ENCODE measurements at places on chromosomes 12 and 14.

DNA sequence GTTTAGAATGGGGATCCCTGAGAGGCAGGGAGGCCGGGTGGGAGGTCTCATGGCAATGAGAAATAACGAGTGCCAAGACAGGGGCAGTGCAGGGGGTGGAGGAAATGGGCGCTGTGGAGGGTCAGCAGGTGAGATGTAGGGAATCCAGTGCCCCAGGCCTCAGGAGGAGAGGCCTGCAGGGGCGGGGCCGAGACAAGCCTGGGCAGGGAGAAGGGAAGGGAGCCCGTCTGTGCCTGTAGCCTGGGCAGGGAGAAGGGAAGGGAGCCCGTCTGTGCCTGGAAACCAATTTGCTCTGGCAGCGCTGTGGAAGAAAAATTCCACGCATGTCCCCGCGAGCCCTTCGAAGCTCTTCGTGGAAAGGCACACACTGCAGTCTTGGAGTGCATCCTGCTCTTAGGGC lies 10.6 kb upstream of the NCOR2 start:
- no peak for DNase-seq

GRCh38 chr12:93252221-93252620 lies 125.5 kb upstream of the NUDT4 start:
- no peak for DNase-seq

GRCh38 chr12:113231235-113232088 lies 10.2 kb downstream of the TPCN1 start:
- no peak for DNase-seq

DNA sequence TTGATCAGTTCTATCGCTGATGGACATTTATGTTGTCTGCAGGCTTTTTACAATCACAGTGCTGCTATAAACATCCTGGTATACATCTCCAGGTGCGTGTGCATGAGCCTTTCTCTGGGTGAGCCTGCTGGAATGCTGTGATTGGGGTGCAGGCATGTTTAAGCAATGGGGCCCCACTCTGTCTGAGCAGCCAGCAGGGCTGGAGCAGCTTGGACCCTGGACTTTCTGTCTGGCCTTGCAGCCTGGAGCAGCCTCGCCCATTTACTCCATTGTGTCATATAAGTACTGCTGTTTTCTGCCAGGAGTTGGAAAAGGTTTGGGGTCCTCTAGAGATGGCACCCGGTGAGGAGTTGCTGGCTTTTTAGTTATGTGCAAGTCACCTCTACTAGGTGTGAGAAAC lies 199.0 kb downstream of the KIF26A start:
- no peak for DNase-seq

DNA sequence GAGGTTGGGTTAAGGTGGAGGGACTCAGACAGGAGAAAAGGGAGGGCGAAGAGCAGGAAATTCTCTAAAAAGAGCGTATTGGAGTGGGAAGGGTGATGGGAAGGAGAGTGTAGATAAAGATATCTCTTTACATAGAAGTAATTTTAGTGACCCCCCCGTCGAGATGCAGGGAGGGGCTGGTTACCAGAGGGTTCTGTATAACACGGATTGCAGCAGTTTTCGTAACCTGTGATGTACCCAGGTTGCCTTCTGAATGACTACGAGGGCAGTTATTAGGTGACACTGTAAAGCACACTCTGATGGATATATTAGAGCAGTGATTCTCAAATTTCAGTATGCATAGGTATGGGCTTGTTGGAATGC lies 443 bp downstream of the DNAL1 start:
- no peak for DNase-seq

GRCh38 chr12:121188227-121188626 lies 21.7 kb upstream of the P2RX4 start:
- no peak for DNase-seq

DNA sequence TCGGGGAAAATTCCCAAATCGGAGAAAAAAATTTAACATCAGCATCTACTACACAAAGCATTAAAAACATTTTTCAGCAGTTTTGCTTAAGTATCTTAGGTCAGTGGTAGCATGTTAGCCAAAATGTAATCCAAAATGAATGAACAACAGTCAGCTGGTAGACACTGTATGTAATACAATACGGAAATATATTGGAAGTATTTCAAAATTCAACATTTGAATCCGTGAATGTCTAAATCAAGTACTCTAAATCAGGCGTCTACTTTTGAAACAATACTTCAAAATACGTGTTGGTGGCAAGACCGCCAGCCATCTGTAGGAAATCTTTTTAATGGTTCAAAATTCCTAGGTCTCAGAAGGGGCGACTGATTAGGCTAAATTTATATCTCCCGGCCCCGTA lies 1.1 kb downstream of the SCAF11 start:
- DNase-seq: no peak

DNA sequence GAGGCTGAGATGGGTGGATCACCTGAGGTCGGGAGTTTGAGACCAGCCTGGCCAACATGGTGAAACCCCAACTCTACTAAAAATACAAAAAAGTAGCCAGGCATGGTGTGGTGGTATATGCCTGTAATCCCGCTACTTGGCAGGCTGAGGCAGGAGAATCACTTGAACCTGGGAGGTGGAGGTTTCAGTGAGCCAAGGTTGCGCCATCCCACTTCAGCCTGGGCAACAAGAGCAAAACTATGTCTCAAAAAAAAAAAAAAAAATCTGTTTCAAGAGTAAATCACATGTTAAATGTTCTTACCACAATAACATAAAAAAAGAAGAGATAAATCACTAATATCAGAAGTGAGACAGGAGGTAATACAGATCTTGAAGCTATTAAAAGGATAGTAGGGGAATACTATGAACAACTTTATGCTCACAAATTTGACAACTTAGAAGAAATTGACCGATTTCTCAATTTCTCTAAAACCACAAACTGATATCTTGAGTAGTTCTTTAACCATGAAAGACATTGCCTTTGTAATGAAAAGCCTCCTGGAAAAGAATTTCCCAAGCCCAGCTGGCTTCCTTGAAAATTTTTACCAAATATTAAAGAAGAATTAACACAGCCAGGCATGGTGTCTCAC lies 37.7 kb downstream of the TAOK3 start:
- no peak for DNase-seq

DNA sequence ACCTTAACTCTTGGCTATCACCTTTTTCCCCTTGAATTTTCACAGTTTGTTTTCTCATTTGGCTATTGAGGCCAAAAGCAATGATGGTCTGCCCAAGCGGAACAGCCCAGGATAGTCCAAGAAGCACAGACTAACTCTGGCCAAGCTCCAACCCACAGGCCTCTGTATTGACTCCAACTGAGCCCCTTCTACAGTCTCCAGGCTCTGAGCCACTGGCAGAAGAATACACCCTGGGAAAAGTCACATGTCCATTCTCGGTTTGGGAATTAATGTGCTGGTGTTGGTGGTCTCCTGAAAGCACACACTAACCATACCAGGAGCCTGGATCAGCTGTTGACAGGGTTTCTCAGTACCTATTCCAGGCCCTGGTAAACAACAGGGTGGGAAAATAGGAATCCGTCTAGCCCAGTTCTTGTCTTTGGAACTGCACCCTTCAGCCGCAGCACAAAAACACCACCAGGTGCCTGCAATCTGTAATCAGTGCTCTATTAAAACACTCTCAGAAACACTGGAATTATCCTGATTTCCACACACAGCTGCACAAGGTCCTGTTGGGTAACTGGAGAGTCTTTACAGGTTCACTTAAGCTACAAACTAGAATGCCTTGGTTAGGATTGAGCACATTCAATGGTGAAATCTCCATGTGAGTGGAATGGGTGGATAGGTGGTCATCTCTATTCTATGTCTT lies 63.6 kb downstream of the STXBP6 start:
- no peak for DNase-seq
